ENCODE measurements at places on chromosomes 12 and 14.

- DNase-seq = no peak
Measured at GRCh38 chr12:98399532-98399931, 115.9 kb upstream of the TMPO start.

DNA sequence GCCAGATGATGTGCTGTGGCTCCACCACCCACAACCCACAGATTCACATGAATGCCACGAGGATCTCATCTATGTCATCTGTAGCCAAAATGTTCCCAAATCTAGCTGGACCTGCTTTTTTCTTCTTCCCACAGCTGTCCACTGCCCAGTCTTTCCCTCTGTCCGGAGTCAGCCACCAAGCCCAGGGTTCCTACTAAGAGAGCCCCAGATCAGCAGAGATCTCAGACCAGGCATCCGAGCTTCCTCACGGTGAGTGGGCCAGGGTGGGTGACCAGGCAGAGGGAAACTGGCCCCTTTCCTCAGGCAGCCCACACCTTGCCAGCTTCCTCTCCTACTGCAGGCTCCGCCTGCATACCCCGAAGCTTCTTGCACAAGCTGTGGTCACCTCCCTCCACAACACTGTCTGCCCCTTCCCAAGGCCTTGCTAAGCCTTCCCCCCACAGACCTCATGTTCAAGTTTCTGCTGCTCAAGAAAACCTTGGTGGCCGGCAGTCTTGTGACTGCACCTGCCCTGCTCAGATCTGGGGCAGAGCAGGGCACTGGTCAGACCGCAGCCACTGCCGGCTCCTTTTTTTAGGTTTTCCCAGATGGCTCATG is 81.4 kb downstream of the ACTN1 start:
- no peak for DNase-seq

DNA sequence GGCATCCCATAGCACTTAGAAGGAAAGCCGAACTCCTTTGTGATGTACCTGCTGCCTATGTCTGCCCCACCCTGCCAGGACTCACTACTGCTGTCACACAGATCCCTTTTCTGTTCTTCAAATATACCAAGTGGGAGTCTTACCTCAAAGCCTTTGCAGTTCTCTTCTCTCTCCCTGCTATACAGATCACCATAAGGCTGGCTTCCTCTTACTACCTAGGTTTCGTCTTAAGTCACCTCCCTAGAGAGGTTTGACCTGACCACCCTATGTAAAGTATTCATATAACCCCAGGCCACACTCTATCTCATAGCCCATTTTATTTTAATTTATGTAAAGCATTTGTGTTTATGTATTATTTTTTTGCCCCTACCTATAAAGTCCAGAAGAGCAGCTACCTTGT is 117.6 kb downstream of the CRADD start:
- DNase-seq = no peak

- no peak for DNase-seq
Measured at GRCh38 chr12:154058-154457, 59.9 kb downstream of the SLC6A12 start.

DNA sequence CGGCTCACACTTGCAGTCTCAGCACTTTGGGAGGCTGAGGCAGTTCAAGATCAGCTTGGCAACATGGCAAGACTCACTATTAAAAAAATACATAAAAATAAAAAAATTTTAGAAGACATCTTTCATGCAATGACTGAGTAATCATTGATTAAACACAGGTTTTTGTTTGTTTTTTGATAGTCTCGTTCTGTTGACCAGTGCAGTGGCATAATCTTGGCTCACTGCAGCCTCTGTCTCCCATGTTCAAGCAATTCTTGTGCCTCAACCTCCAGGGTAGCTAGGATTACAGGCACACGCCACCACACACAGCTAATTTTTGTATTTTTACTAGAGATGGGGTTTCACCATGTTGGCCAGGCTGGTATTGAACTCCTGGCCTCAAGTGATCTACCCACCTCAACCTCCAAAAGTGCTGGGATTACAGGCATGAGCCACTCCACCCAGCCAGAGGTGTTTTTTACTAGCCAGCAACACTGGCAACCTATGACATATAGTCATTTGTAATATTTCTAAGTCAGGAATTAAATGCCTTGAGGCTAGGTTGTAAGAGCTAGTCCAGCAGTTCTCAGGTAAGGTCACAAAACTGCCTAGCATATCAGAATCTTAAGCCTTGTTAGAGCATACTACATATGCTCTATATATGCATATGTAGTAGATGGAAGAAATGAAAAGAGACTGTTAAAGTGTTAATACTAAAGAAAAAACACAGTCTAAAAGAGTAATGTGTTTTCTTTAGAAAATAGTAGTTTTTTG is 27.1 kb downstream of the HECTD1 start:
- no peak for DNase-seq

- no peak for DNase-seq
Measured at GRCh38 chr14:90815822-90816662, at the start of gene TTC7B. TTC7B (minus strand) TSS chr14:90816430; CDS start chr14:90816295, 135 bp downstream.

DNA sequence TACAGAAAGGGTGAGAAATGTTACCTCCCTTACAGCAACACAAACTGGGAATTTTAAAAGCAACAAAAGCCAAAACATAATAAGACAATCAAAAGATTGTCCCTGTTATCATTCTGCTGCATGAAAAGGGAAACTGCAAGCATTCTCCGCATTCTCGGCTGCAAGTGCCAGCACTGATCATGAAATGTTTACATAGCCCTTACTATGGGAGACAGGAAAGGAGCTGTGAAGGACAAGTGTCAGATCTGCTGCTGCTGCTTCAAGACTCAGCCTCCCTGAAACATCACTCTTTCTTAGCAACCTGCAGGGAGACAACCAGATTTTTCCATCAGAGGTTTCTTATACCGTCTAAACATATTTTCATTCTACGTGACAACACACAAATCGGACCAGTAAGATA is 20.1 kb downstream of the DENND5B start:
- no peak for DNase-seq

DNA sequence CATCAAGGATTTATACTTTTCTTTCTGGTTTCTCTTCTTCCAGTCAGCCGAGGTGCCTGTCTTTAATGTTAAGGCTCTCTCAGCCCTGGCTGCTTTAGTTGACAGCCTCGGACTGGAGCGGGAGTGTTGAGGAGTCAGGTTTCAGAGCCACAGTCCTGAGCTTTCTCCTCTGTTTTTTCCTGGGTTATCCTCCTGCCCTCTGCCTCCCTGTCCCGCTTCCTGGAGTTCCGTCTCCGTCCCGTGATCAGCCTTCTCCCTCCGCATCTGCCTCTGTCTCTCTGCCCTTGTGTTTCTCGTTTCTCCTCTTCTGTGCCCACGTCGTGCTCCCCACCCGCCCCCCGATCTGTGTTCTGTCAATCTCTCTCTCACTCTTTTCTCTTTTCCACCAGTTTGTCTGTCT is 33.0 kb downstream of the IQSEC3 start:
- no peak for DNase-seq

DNA sequence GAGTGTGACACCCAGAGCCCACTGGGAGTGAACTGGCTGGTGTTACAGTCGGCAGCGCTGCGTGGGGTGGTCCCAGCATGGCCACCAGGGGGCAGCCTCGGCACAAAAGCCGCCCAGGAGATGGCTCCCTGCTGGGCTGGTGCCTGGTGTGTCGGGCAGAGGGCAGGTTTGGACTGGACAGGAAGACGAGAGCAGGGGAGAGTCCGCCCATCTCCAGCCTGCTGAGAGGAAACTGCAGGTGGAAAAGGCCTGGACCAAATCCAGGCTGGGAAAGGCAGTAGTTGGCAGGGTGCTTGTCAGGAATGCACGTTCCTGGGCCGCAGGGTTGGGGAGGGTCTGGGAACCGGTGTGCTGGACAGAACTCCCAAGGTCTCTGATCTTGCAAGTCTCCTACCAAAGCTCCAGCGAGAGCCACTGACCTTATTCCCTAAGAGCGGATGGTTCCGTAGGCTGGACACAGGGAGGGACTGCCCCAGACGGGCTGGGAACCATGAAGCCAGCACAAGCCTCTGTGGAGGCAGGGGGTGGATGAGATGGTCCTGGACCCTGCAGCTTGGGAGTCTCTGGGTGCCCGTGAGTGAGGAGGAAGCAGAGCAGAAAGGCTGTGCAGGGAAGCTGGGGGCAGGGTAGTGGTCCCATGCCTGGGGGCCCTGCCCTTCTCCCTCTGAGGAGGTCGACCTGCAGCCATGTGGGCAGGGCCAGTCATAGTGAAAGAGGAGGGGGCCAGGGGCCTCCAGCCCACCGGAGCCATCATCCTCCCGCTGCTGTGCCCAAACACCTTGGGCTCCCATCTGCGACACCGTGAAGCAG is 1.8 kb downstream of the AHNAK2 start:
- DNase-seq = peak; percentile 82

GRCh38 chr14:20801726-20802125 is 918 bp downstream of the RNASE1 start:
- DNase-seq = no peak

- no peak for DNase-seq
Measured at GRCh38 chr14:101456246-101457175, 104.8 kb upstream of the DIO3 start.

DNA sequence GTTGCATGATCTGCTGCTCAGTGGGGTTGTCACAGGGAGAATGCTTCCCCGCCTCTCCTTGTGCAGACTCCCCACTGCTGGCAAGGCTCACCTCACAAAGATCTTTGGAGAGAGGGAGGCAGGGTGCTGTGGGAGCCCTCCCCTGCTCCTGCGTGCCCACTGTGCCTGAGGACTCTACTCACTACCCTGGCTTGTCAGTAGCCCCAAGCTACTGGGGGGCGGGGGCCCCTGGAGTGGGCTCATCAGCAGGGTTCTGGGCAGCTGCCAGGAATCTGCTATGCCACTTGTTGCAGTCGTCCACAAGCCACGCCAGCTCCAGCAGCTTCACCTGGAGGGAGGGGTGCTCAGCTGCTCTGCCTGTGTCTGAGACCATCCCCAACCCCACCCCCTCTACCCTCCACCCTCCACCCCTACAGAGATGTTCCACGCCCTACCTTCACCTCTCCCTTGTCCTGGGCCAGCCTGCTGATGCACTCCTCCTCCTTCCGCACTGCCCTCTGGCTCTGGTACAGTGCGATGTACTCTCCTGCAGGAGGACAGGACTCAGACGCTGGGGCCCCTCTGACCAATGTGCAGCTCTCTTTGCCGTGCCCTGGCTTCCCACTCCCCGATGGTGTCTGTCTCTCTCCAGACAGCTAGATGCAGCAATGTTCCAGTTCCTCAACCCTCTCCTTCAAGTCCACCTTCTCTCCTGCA is 14.2 kb upstream of the BLTP3B start:
- DNase-seq = no peak

DNA sequence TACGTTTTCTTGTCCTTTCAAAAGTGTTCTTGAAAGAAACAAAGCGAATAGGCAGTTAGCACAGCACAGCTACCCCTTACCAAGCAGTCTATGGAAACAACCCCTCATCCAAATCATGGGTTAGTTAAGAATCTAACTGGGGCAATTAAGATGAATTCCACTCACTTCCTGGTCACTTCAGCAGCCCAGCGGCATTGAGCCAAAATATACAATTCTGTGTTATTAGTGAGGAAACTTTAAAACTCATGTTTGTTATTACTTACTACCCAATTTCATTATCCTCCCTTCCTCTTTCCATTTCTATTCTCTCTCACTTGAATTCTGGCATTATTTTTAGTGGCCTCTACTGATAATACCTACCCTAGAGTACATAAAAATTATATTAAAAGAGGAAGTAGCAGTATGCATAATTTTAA is 121.4 kb downstream of the PPHLN1 start:
- no peak for DNase-seq

DNA sequence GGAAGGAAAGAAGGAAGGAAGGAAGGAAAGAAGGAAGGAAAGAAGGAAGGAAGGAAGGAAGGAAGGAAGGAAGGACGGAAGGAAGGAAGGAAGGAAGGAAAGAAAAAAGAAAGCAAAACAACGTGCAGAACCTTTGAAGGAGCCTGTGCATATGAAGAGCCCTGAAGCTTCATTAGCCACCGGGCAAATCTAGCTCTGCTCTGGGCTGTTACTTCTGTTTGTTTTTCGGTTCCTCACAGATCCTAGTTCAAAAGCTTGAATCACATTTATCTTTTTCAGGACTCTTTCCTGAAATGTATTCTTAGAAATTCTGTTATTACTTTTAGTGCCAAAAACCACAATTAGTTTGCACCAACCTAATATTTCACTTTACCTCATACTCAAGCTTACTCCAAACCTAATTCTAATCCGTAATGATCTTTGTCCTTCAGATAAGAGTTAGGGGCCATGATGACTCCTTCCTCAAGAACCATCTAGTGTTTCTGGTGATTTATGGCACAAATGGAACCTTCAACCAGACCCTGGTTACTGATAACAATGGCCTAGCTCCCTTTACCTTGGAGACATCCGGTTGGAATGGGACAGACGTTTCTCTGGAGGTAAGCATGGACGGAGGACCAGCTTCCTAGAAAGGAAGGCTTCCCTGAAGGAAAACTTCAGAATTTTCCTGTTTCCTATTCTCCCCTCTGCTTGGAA is 18.7 kb downstream of the A2ML1 start:
- DNase-seq = no peak

DNA sequence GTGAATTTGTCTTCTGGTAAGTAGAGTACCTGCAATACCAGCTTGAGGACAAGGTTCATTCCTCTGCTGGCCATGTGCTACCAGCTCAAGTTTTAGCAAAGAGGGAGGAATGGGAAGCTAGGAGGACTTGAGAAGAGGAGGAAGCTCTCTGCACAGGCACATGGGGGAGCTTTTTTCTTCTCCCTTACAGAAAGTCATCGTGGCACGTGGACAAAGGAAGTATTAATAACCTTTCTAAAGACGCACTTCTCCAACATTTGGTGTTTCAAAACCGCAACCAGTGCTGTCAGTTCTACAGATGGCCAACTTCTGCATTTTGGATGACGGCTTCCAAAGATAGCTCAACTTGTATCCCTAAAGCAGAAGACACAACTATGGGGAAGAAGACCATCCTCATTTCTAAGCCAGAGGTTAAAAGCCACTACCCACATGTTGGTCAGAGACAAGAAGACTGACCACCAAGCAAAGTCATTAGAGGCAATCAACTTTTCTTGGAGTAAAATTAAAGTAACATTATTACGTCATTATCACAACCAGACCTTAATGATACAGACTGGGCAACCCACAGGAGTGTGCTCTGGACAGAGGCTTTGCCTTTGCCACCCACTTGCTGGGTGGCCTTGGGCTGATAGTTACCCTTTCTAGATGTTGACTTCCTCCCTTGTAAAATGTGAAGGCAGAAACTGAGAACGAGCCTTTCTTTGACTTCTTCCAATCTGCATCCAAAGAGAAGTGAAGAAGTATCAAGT is 12.3 kb upstream of the TMED10 start:
- DNase-seq = no peak
